Anterior cingulate cortex (tissue), 58 donors: ENCODE measurements at places on chromosomes 2 and 18.
A peak's percentile ranks its signal among the peaks of the same experiment; 100 is the strongest.

DNA sequence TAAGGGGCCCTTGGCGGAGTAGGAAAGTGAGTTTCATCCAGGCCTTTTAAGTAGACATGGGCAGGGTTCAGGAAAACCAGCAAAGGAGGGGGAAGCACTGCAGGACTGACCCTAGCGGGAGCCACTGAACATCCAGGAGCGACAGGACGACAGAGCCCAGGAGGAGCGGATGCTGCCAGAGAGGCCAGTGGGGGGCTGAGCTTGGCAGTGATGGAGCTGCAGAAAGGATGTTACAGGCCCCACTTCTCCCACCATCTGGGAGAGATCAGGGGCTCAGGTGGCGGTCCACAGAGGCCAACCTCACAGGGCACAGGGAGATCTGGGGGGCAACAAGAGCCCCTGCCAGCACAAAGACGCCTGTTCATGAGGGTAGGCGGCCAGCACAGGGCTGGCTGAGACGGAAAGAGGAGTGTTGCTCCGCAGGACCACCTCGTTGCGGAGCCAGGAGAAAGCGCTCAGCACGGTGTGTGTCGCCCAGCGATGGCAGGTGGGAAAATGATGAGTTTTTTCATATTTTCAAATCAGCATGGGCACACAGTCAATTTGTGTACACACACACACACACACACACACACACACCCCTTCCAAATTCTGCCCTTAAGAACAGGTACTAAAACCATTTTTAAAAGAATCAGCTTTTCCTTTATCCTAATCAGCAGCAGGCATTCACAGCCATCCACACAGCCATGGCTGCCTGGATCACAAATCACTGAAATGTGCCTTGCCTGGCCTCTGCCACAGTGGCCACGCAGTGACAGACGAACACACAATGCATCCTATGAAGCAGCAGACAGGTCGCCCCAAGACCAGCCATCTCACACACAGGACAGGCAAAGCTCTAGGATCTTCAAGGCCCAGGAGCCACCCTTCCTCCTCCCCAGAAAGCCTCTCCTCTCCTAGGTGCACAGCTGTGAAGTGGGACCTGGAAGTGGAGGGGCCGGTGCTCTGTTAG is 63.2 kb downstream of the NDUFA10 start:
- no peak for DNase-seq

- DNase-seq: no peak
Observed at GRCh38 chr2:206984206-206984605, 44.9 kb downstream of the CPO start.

DNA sequence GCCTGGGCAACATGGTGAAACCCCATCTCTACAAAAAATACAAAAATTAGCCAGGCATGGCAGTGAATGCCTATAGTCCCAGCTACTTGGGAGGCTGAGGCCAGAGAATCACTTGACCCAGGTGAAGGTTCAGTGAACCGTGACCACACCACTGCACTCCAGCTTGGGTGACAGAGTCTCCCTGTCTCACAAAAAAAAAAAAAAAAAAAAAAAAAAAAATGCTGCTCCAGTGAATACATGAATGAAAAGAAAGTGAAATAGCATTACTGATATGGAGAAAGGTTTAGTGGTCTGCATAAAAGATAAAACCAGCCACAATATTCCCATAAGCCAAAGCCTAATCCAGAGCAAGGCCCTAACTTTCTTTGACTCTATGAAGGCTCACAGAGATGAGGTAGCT is 44.5 kb downstream of the METTL8 start:
- DNase-seq: no peak

DNA sequence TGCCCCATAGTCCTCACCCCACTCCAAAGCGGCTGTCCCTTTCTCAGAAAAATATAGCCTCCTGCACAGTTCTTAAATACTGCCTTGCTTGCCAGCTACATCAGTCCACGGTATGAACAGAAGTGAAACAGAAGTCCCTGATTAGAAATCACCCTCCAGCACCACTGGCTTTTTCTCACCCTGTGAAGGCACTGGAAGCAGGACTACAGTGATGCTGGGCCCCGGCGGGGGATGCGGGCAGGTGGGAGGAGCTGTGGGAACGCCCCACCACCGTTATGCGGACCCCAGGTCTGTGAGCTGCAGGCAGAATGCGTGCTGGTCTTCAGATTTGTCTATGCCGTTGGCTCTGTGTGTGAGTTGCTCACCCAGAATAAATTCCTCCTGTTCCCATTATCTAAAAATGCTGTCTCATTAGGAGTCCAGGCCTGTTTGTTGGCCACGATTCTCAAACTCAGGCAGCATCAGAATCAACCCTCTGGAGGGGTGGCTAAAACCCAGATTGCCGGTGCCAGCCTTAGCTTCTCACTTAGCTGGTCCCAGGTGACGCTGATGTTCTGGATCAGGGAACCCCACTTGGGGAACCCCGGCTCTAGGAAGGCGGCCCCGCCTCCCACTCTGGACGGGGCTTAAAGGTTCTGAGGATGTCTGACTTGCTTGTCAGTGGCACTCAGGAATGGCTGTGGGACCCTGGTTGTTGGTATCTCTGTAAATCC is 224.8 kb upstream of the PXDN start:
- DNase-seq: no peak

DNA sequence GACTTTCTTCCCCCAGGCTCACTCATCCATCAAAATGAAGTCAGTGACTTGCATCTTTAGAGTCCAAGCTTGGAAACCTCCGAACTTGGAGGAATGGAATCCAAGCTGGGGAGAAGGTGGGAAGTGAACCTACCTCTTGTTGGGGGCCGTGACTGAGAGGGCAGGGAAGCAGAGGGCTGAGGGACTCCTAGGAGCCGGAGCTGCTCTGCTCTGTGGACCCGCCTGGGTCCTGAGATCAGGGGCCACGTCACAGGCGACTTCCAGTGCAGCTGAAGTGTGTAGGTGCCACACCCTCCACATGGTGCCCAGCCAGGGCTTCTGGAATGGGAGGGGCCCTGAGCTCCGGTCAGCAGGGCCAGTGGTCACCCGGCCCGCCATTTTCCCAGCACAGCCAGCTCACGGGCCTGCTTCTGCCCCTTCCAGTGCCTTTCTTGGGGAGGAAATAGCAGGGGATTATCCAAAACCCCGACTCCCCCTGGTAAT is 63.4 kb upstream of the OTOS start:
- no peak for DNase-seq

- DNase-seq: no peak
Observed at GRCh38 chr2:224910574-224910925, 131.7 kb downstream of the DOCK10 start.

DNA sequence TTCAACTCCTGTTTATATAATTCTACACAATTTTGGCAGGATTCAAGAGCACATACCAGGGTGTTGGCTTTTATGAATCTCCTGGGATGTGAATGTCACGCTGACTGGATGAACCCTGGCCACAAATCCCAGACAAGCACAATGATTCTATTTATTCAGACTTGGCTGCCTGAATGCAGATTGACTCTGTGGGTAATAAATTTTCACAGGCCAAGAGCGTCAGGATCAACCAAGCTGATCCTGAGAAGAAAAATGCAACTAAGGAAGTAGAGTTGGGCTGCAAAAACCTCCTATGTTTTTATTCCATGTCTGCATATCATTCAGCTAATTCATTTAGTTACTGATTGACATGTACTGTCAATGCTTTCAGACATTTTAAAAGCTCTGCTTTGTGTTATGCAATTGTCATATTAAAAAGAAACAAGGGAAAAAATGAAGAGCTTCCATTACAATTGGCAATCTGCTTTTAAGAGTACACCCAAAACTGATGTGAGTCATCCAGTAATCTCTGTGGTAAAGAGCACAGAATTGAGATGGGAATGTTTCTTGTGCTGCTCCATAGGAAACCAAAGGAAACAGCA is 173.0 kb upstream of the REV1 start:
- peak; percentile 30 for DNase-seq

DNA sequence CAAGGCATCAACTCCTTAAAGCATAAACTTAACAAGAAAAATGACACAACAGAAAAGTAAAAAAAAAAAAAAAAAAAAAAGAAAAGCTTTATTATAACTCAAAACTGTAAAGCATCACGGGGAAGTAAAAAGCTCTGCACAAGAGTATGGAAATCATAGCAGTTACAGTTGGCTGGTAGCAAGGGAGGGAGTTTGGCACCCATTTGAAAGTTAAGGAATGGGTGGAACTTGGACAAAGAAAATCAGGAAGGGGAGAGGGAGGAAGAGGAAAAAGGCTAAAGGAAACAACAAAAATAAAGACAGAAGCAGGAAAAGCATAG is 8.6 kb downstream of the KLF7 start:
- no peak for DNase-seq

- DNase-seq: no peak
Observed at GRCh38 chr2:216908300-216908699, 48.4 kb upstream of the TNP1 start.

- DNase-seq: no peak
Observed at GRCh38 chr2:26229595-26229994, 14.8 kb downstream of the HADHA start.

DNA sequence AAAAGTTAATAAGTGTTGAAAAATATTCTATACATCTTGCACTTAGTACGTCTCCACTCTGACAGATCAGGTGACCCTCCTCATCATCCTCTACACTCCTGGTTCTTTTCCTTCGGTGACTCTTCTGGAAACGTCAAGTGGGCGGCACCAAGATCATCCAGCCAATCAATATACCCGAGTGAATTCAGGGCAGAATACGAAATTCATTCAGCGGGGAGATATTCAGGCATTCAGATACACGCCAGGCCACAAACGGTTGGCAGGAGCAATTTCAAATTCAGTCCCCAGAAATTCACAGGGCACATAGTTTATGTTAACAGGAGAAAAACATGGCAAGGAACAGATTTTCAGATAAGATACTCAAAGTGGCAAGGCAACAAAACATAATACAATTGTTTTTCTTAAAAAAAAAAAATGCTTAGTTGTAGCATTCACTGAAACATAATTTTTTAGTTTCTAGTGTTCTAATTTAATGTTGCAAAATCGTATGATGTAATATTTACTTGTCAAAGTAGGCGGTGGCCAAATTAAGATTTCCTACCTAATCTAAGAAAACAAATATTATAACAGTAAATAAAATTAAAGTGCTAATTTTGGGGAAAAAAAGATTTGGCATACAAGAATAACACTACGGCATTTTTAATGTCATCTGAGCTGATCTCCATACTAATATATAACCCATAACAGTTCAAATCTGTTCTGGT is 4.2 kb downstream of the CLK1 start:
- DNase-seq: no peak

- no peak for DNase-seq
Observed at GRCh38 chr18:74234326-74235171, 57.2 kb downstream of the CYB5A start.

- no peak for DNase-seq
Observed at GRCh38 chr2:46826569-46827245, 88.9 kb downstream of the MCFD2 start.

DNA sequence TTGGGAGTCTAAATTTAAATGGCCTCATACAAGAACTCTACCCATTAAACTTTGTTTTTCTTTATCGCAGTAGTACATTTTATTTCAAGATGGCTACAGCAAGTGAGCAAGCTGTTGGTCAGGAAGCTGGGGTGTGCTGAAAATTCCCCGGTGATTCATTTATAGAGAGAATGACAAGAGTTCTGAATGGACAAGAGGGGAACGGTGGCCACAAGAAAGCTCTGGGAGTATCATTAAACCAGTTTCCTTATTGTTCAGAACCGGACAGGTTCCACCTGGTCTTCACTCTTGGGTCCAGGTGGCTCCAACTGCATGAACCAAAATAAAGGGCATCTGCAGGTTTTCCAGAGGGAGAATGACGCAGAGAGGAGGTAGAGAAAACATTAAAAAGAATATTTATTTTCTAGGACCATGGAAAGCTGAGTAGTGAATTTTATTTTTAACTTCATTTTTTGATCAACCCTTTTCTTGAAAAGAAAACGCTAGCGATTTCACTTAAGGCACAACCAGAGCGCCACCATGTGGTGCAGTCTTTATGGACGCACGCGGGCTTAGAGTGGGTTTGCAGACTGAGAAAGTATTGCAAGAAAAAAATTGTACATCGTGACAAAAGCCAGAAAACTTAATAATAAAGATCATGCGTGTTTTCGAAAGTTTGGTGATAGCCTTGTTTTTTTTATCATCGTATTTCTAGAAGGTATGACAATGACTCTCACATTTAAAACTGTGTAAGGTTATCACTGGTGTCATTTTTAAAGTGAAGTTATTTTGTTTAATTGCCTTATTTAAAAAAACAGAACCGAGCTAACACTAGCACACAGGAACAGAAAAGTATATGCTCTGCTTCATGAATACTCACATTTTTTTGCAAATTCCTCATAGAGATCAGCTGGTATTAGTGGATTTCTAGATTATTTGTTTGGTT is 97.9 kb upstream of the NOL4 start:
- no peak for DNase-seq
